Nephron progenitor cell (in vitro differentiated cells): ENCODE measurements at places on chromosomes 6 and 20.
A peak's percentile ranks its signal among the peaks of the same experiment; 100 is the strongest.

DNA sequence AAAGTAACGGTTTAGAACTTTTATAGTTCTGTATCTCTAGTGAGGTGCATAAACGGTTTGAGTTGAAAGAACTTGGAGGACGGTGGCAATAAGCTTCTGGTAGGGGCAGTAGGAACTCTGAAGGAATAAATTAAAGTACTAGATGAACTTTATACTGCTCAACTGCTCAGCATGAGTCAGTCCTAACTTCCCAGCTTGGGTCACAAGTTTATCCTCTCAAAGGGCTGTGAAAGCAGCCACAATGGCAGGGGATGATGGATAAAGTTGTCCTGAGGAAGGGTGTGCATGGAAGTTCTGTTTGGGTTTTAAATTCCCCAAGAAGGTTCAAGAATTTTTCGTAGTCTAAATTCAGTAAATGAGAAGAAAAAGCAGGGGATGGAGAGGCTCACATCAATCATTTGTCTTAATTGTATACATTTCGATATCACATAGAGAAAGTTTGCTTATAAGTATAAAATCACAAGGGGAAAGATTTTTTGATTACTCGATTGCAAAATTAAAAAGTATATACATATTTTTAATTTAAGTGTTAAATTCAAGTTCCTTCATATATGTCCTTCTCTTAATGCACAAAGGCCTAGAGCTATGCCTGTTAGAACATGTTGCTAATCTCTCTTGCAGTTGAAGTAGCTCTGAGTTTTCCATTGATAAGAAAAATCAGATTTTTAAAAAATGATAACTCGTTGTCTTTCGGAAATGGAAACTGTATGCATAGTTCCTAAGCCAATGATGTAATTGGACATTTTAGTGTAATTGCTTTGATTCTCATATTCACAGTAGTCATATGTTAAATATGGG, 55.3 kb upstream of the JAG1 start:
- DNase-seq, result no peak

- no peak for DNase-seq
These were observed 185.5 kb upstream of the SALL4 start for GRCh38 chr20:51987812-51988211.

DNA sequence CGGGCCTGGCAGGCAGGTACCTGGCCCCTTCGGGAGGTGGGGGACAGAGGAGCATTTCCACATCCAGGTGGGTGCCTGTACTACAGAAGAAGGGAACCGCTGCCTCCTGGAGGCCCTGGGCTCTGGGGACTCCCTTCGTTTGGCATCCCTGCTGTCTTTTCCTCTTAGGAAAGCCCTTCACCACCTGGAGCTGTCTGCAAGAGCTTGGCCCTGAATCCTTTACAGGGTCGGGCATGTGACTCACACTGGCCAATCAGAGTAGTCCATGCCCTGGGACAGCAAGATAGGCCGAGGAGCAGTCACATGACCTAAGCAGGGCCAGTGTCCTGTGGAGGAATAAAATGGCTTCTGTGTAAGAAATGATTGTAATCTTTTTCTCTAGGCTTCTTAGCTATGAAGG, 224.9 kb downstream of the ANKRD60 start:
- DNase-seq, result no peak

DNA sequence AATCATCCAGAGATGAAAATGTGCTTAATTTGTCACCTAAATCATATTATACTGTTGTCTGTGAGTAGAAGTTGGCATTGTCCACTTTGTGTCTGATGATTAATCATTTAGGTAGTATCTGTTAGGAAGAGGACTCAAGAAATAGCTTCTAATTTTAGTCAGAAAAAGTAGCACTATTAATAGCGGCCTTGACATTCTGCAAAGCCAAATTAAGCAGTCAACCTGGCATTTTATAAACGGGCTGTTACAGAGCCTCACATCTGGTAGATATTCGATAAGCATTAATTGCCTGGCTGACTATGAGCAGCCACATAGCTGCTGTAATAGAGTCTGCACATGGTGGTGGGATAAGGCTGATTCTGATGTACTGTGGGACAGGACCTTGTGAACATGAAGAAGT, 99.5 kb downstream of the KLHL32 start:
- DNase-seq, result no peak

- no peak for DNase-seq
These were observed 133.3 kb upstream of the MAN1A1 start for GRCh38 chr6:119482850-119483285.

- DNase-seq, result no peak
These were observed 72.2 kb downstream of the SGK1 start for GRCh38 chr6:134245706-134246105.

DNA sequence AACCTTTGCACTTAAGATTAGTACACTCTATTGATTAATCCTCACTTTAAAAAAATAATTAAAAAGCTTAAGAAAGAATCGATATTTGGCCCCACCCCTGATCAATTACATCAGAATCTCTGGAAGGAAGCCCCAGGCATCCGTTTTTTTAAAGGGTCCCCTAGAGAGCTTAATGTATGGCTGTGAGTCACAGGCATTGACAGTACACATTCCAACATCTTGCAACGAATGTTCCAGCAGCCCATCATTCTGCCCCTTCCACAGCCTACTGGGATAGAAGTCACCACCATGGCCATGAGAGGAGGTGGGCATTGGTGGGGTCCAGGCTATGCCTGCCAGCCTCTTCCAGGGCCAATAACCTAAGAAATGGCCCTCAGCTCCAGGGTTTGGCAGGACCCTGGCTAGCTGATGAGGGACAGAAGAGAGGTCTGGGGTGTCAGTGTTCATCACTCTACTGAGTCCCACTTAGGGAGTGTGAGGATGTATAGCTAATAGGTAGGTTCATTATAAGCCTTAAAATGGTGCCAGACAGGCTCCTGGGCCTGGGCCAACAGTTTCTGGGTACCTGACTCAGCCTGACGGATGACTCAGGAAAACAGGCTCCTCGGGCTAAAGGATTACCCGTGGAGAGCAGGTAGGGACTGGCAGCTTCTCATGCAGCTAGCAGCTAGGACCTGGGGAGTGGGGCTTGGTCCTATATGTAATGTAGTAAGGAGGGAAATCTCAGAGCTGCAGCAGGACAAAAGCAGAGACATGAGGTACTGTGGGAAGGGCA, 40.4 kb downstream of the MDGA1 start:
- DNase-seq, result no peak

- no peak for DNase-seq
These were observed 17.4 kb upstream of the CD83 start for GRCh38 chr6:14100138-14100537.

- DNase-seq, result no peak
These were observed 435 bp downstream of the ZSWIM3 start for GRCh38 chr20:45857882-45858216.

DNA sequence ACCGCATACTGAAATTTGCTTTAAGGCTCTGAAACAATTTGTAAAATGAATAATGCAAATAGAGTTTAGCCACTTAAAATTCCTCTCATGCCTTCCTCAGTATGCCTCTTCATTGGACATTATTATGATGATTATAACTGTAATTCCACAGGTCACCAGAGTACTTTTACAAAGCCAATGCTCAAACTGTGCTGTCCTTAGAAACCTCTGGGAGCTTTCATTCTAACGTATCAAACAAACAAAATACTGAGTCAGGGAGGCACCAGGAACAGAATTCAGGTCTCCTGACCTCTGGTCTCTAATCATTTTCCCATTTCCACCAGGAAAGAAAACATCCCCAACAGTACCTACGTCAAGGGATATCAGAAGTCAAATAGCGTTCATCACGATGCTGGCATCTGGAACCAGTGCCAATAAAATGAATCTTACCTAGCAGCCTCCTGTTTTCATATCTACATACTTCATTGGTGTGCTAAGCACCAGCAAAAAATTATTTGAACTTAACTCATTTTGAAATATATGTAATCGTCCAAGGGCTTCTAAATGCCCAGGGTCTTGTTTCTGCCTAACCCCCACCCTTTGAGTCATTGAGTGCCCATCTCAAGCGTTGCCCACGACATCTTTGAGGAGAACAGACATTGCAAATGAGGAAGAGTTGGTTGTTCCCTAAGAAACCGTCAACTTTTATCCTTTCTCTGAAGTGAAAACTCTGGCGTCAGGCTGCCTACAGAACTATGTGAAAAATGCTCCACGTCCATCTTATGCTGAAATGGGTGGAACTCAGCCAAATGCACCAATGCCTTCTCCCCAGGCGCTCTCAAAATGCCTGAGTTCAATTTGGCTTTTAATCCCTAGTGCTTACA, 37.9 kb downstream of the NEDD9 start:
- DNase-seq, result no peak

- no peak for DNase-seq
These were observed 6.6 kb downstream of the SULF2 start for GRCh38 chr20:47778398-47779354.

GRCh38 chr20:8301655-8302054, 169.6 kb downstream of the PLCB1 start:
- no peak for DNase-seq

- DNase-seq, result no peak
These were observed 1.2 kb downstream of the DZANK1 start for GRCh38 chr20:18465536-18466200.

DNA sequence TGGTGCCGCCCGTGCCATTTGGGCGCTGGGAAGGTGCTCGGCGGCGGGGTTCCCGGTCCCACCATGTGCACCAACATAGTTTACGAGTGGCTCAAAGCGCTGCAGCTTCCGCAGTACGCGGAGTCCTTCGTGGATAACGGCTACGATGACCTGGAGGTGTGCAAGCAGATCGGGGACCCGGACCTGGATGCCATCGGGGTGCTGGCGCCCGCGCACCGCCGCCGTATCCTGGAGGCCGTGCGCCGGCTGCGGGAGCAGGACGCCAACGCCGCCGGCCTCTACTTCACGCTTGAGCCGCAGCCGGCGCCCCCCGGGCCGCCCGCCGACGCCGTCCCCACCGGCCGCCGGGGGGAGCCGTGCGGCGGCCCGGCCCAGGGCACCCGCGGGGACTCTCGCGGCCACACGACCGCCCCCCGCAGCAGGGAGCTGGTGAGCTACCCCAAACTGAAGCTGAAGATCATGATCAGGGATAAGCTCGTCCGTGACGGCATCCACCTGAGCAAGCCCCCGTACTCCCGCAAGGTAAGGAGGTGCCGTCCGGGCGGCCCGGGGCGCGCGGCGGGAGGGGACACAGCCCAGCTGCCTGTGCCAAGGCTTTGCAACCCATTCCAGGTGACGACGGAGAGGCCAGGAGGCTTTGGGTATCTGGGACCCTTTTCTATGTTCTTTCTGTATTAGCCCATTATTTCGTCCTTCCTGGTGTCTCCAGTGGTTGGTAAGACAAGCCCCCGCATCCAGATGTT, 547 bp downstream of the SAMD5 start:
- DNase-seq, result peak; percentile 61

- no peak for DNase-seq
These were observed 191.4 kb downstream of the CENPW start for GRCh38 chr6:126531286-126531685.

- no peak for DNase-seq
These were observed 57.5 kb downstream of the ILRUN start for GRCh38 chr6:34638834-34639736.

DNA sequence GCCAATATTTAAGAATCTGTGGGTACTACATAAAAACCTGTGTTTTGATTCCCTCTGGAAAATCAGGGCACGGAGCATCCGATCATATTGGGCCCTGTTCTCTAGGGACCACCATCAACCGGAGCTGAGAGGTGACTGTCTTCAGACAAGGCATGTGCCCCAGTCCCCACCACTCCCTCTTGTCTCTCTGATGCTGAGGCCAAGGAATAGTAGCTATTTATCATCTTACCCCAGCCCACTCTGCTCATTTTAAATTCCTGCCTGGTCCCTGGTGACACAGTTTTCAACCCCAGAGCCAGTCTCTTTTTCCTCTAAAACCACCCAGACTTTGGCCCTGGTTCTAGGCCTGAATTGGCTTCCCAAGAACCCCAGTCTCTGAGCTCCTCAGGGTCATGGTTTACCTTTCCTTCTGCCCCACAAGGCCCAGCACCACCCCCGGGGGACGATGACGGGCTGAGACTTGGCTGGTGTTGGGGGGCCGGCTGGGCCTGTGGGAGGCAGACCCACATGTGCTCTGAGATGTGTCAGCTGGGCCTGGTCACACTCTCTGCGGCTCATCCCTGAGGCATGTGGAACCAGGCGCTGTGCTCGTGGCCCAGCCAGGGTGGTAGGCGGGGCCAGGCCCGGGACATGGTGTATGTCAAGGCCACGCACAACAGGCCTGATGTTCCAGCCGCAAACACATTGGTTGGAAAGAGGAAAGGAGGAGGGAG, 114.4 kb downstream of the CEBPB start:
- DNase-seq, result no peak

- DNase-seq, result no peak
These were observed 605 bp upstream of the PPP1R16B start for GRCh38 chr20:38804682-38805501.

DNA sequence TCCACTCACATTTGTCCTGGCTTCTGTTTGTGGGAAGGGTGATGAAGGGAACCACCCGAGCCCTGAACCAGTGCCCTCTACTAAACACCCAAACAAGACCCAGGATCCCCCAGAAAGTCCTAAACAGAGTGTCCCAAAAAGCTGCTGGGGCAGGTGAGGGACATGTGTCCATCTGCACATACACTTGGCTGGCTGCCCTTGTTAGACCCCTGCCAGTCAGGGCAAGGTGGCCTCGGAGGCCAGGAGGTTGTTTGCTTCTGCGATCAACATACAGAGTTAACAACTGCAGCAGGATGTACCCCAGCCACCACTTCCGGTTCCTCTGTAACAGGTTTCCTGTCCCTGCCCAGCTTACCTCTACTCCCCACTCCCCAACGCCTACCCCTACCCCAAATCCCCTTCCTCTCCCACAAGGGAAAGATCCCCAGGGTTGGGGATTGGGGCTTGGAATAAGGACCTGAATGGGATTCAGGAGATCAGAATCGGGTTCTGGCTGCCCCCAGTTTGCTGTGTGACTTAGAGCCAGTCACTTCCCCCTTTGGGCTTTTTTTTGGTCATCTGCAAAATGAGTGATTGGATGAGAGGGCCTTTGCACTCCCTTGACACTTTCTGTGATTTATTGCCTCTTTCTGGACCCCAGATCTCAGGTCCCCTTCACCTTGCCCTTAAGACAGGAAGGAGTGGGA, 13.9 kb downstream of the DEF6 start:
- DNase-seq, result no peak

GRCh38 chr6:14674867-14675648, 557.5 kb downstream of the CD83 start:
- no peak for DNase-seq

- DNase-seq, result no peak
These were observed 197.0 kb downstream of the SIM1 start for GRCh38 chr6:100267721-100268123.
